ENCODE measurements at places on chromosomes 2 and 18. TPM values are rescaled to one million over a fixed set of nuclear protein-coding genes. Genes with fewer than 3 reads are reported as not detected.

DNA sequence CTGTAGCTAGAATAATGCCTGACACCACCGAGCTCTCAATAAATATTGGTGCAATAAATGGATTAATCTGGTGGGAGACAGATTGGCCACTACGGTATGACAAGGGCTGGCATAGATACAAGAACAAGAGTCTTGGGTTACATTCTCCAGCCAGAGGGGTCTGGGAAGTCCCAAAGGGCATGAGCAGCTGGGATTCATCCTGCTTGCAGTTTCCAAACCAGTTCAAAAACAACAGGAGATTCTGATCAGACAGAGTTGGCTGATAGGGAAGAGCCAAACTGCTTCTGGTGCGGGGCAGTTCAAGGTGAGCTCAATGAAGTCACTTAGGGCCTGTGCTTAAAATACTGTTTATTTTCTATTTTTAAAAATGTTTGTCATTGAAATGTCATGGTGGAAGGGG is 266.9 kb downstream of the TNS1 start:
- no peak for DNase-seq

DNA sequence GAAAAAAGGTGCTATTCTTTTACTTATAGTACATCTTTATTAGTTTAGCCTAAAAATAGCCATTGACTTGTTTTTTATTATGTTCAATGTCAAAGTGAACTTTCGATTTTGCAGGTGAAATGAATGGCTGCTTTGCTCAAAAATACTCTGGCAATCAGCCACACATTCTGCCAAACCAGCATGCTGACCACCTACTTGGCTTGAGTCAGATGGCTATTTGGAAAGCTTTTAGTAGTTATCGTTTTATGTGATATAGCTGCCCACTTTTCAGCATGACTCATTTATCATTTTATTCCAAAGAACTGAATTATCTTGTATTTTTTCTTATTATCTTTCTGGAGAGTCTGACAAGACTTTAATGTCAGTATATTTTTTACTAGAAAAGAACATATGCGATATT is 1615.8 kb upstream of the TMEFF2 start:
- no peak for DNase-seq

DNA sequence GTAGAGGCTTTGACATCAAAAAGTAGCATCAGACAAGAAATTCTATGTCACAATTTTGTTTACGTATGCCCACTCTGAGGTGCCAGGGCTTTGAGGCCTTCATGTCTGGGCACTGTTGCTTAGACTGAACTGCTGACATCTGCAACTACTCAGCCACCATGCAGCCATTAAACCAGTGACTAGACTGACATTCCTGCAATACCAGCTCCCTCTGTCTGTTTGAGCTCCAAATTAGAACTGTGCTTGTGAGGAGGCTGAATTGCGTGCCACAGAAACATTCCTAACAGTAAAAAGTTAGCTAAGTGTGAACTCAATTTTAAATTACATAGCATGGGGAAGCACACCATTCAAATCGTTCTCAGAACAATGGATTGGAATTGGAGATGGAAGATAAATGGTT is 163.2 kb downstream of the INSIG2 start:
- peak; percentile 7 for DNase-seq

DNA sequence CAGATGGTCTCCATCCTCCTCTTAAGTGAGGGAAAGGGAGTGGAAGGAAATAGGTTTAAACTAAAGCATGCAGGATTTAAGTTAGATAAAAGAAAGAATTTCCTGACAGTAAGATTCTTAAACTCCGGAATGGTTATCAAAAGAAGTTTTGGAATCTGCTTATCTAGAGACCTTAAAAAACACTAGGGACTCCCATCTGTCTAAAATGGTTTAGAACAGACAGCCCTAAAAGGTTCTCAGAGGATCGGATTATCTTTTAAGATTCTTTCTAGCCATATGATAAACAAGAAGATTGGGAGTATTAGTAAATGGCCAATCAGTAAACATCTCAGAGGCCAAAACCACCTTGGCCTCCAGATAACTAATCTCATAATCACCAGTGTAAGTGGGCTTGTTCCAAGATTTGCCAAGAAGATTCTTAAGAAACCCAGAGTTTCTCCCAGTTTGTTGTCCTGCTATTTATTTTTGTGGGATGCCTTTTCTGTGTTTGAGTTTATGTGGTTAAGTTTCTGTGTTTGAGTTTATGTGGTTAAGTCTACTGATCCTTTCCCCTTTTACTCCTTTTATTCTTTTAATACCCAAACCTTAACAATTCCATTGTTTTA is 314.9 kb upstream of the NRP2 start:
- no peak for DNase-seq

The FOXI3 gene
- polyA plus RNA-seq, result 0.08 TPM

The DSG4 gene
- polyA plus RNA-seq, result 0.03 TPM

The MMADHC gene
- polyA plus RNA-seq, result 110 TPM

The SPTBN1 gene
- polyA plus RNA-seq, result 249 TPM

All from left renal cortex interstitium (tissue), 4 donors.